Left renal pelvis (tissue), 4 donors: ENCODE measurements at places on chromosomes 5 and 9.

DNA sequence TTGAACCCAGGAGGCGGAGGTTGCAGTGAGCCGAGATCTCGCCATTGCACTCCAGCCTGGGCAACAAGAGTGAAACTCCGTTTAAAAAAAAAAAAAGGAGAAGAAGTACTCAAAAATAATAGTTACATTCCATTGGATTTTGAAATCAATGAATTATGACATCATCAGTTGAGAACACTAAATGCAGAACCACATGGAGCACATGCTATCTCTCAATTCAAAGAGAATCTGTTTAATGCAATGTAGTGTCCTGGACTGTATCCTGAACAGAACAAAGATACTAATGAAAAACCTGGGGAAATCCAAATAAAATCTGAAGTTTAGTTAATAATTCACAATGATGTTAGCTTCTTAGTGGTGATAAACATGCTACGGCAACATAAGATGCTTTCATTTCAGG lies 20.3 kb downstream of the CDC14B start:
- DNase-seq, result no peak

- DNase-seq, result no peak
Measured at GRCh38 chr5:152549709-152550108, 144.6 kb upstream of the NMUR2 start.

DNA sequence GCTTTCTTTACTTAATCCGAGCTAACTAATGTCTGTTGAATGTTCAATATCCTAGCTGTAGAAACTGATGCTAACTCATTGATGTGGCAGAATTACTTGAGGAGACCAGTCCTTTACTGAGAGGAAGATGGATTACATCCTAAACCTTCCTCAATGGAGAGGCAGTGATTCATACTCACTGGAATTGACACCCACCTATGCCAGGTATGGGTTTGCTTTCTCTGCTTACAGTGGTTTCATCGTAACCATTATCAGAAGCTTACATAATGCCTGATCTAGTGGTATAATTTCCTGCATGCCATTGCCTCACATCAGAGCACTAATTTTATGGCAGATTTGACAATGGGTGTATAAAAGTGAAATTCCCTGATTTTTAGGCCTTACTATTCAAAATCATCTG lies 384.7 kb downstream of the ANXA1 start:
- DNase-seq, result no peak

DNA sequence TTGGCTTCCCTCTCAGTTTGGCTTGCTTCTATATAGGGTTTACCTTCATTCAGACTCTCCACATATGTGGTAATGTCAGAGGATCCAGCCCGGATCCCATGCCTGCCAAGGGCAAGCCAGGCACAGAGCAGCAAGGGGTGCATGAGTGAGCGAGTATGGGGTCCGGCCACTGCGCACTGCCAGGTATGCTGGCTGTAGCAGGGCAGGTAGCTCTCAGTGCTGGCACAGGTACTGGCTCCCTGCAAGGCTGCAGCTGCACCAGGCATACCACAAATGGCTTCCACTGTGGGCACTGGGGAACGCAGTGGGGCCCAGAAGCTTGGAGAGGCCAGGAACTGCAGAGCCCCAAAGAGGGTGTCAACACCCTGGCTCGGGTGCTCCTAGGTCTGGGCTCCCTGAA lies 86.2 kb downstream of the GIN1 start:
- DNase-seq, result no peak

DNA sequence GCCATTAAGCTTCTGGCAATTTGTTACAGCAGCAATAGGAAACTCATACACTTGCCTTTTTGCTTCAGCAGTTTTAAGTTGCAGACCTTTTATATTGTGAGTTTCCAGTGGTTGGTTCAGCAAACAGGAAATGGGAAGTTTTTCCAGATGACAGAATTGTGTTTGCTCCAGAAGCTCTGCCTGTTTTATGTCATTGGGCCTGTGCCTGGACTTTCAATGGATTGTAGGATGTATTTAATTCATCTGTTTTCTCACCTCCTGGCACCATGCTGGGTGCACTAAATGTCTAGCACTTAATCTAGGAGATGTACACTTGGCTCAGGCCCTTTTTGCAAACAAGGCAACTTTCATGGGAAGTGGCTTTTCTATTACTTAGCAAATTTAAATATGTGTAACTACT lies 100.4 kb upstream of the CLINT1 start:
- DNase-seq, result no peak

DNA sequence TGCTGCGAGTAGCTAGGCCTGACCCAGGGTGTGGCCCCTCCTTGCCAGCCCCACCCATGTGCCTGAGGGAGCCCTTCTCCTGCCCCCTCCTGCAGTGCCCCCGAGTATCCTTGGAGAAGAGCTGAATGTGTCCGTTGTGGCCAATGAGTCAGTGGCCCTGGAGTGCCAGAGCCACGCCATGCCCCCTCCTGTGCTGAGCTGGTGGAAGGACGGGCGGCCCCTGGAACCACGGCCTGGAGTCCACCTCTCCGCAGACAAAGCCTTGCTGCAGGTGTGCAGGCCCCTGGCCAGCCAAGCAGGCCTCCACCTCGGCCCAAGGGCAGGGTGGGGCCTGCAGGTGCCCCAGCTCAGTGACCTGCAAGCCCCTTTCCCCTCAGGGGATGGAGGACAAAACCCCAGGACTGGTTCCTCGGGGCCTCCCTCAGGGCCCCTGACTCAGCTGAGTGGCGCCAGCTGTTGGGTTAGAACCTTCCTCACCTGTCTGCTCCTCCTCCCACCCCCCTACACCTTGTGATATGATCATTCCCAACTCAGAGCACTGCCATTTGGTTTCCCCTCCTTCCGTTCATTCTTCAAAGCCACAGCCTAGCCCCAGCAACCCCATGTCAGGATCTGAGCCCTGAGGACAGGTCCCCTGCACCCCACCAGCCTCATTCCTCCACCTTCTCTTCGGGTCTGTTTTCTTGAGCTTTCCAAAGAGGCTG lies 80.0 kb upstream of the ASS1 start:
- no peak for DNase-seq

DNA sequence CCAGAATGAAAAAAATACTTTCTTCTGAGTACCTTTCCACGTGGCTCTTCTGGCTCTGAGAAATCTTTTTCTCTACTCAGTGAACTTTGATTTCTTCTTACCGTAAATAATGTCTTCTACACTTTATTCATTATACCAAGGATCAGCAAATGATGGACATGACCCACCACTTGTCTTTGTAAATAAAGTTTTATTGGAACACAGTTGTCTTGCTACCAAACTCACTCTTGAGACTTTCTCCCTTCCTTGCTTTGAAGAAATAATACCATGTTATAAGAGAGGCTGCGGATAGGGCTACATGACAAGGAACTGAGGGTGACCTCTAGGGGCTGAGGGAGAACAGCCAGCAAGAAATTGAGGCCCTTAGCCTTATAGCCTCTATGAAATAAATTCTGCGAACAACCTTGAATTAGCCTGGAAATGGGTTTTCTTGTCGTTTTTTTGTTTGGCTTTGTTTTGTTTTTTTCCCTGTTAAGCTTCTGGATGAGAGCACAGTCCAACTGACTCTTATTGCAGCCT lies 212.5 kb downstream of the COMMD10 start:
- no peak for DNase-seq
